ENCODE measurements at places on chromosomes 16 and 17.
A peak's percentile ranks its signal among the peaks of the same experiment; 100 is the strongest.

GRCh38 chr16:69260019-69260418 is 51.1 kb upstream of the VPS4A start:
- no peak for DNase-seq

GRCh38 chr16:57920215-57920879 is 50.6 kb downstream of the CNGB1 start:
- no peak for DNase-seq

- DNase-seq: no peak
These were observed 91.6 kb upstream of the ZNF469 start for GRCh38 chr16:88290850-88291830.

GRCh38 chr16:4610011-4611005 is 4.4 kb downstream of the UBALD1 start:
- no peak for DNase-seq

GRCh38 chr16:4767872-4768548 is 1.0 kb upstream of the ZNF500 start:
- no peak for DNase-seq

DNA sequence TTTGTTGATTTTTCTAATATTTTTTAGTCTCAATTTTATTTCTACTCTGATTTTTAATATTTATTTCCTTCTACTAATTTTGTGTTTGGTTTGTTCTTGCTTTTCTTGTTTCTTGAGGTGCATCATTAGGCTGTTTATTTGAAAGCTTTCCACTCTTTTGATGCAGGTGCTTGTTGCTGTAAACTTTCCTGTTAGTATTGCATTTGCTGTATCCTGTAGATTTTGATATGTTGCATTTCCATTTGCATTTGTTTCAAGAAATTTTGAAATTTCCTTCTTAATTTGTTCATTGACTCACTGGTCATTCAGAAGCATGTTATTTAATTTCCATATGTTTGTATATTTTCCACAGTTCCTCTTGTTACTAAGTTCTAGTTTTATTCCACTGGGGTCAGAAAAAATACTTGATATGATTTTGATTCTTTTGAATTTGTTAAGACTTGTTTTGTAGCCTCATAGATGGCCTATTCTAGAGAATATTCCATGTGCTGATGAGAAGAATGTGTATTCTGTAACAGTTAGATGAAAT is 43.1 kb upstream of the NACA2 start:
- DNase-seq: no peak

- no peak for DNase-seq
These were observed 45.3 kb downstream of the DDX19A start for GRCh38 chr16:70391881-70392481.

- DNase-seq: no peak
These were observed 10.6 kb downstream of the TBX4 start for GRCh38 chr17:61462719-61463315.

- DNase-seq: peak; percentile 5
These were observed 60.5 kb downstream of the CREBBP start for GRCh38 chr16:3819746-3820724.

DNA sequence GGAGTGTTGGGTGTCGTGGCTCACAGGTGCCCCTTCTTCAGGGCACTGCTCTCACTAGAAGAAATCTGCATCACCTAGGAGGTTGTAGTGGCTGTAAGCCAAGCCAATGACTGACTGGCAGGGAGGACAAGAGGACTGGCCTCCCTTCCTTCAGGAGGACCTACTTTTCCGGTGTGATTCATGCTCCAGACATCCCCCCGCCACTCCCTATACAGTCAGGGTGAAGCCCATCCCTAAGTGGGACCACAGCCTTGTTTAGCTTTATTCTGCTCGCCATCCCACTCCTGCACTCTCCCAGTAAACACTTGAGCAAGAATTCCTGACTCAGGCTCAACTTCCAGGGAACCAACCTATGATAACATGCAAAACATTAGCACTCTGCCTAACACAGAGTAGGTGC is 67.0 kb downstream of the PLCG2 start:
- no peak for DNase-seq

DNA sequence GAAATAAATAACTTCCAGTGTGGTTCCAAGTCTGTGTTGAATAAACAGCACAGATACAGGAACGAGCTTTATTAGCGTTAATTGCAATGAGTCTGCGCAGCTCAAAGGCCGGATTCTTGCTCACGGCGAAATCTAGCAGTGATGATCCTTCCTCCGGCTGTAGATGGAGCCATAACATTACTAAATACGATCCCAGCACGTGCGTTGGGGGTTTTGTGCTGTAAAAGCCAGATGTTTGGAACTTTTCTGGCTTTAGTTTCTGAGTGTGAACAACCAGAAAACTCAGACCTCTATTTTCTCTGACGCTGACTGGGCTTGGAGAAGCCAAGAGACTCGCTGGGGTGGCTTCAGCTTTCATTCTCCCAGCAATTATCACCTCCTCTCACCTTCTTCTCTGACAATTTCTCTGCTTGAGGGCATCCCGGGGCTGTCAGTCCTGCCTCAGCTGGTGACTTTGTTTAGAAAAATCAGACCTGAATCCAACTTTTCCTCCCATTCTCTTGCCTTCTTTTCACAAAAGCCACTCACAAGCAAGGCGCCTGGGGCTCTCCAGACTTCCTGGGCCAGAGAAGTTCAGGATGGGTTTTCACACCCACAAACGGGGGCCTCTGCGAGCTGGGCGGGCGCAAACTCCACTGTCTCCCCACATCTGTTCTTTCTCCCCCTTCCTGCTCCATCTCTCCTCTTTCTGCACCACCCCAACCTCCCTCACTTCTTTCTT is 47.1 kb upstream of the AKTIP start:
- peak; percentile 4 for DNase-seq

- no peak for DNase-seq
These were observed 9.1 kb downstream of the SOX8 start for GRCh38 chr16:990516-991291.

- DNase-seq: no peak
These were observed 40.3 kb upstream of the MTSS2 start for GRCh38 chr16:70725912-70726828.

All from NCI-H1048 (cell line).